ENCODE measurements at places on chromosomes 4 and X.

- no peak for DNase-seq
Observed at GRCh38 chrX:111257733-111258132, 12.6 kb downstream of the CAPN6 start.

DNA sequence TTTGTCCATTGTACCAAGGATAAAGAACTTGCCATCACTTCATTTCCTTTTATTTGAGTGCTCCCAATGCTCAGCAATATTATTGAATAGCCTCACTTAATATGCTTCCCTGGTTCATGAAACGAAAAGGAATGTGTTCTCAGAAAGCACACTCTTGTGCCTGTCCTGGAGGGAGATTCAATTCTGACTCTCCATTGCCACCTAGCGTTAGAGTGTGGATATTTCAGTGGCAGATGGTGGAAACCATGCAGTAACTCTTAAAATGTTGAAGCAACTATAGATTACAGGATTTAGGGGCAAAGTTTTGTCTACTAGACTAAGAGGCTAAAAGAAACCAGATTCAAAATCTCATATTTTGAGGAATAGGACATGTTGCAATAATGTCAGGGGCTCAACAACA is 36.0 kb downstream of the GAB3 start:
- peak; percentile 72 for DNase-seq

GRCh38 chr4:9835430-9835829 is 54.0 kb downstream of the DRD5 start:
- no peak for DNase-seq

GRCh38 chrX:24242649-24243175 is 71.2 kb downstream of the SUPT20HL2 start:
- peak; percentile 57 for DNase-seq

DNA sequence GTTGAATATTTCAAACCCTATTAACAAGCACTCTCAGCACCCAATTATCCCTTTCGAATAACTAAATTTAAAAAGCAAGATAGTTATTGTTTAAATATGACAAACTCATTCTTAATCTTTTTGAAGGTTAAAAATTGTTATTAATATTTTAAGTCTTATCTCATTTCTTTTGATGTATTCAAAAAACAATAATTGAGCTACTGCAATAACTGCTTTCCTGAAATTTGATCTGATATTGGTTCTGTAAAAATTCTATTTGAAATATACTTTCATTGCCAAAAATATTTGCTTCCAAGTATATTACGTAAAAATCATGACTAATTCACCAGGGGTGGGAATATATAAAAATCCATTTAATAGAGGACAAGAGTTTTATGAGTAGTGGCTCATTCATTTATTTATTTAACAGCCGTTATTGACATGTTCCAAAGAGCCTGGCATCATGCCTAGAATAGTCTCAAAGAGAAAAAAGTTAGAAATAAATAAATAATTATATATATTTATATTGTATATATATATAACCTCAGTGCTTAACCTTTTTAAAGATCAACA is 34.4 kb downstream of the GLRA3 start:
- DNase-seq: no peak

DNA sequence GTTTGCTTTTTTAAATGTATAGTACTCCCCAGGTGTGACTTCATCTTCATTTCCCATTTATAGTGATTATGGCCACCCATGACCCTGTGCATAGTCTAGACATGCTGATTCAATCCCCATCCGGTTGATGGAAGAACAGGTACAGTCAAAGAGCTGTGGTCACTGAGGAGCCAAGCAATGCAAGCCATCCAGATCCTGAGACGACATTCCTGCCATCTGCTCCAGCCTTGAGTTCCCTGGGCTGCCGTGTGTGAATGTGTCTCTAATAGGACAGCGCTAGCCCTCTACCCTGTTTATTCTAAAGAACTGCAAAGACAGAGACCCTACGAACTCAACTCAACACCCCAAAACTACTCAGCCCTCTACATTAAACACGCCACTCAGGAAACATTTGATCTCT is 1.7 kb downstream of the KCNIP4 start:
- DNase-seq: no peak

- no peak for DNase-seq
Observed at GRCh38 chr4:162170509-162170908, 6.7 kb upstream of the FSTL5 start.

DNA sequence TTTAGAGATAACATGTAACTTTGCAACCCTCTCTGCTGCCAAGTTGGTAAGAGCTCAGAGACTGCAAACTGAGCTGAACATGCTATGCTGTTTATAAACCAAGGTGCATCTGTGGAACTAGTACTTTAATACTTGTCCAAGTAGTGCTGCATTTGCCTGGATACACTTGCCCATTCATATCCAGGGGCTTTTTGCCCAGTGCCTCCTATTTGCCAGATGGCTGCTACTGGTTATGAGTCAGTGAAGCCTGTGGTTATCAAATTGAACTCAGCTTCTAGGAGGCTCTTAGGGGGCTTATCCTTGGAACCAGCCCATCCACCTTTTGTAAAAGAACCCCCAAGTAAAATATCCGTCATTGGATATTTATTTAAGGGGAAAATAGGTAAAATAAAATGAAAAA is 79.6 kb downstream of the AFF2 start:
- DNase-seq: no peak

DNA sequence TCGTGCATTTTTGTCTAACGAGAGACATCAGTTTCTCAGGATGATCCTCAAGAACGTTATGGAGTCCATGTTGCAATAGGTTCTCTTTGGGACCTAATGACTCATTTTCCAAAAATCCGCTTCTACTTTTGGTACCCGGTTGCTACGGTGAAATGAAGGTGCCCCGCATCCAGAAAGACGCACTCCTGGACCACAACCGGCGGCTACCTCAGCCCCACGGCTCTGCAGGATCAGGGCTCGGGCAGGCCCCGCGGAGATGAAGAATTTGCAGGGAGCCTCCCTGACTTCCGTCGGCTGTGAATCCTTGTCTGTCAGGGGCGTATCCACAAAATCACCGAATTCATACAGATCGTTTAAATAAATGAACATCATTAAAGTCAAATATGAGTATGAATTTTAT is 15.6 kb downstream of the GTPBP6 start:
- no peak for DNase-seq

DNA sequence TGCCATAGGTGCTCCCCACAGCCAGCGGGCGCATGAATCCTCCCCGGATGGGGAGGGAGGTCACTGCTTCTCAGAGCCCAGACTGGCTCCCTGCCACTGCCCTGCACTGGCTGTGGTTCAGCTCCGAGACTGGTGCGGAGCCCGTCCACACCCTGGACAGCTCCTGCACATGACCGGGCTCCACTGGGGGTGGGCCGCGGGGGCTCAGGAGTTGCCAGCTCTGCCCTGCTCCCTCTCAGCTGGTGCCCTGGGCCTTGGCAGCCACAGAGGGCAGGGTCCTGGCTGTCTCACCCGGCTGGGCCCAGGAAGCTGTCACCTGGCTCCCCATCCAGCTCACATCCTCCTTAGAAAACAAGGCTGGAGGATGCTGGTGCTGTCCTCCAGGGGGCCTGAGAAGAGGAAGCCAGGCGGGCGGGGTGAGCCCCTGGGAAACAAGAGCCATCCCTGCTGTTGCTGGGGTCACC is 64.9 kb upstream of the ADRA2C start:
- no peak for DNase-seq

DNA sequence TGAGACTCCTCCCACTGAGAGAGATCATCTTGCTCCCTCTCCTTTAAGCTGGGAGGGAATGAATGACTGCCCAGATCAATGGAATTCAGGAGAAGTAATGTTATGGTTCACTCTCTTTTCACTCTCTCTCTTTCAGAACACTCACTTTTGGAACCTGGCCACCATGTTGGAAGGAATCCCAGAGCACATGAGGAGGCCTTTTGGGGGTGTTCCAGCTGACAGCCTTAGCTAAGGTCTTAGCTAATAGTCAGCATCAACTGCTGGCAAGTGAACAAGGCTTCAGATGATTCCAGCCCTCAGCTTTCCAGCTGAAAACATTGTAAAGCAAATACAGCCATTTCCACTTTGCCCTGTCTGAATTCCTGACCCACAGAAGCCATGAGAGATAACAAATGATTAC is 124.0 kb upstream of the CLNK start:
- DNase-seq: no peak

GRCh38 chrX:107146670-107147069 is 28.0 kb upstream of the RBM41 start:
- no peak for DNase-seq

GRCh38 chrX:138745196-138745595 is 33.7 kb upstream of the FGF13 start:
- peak; percentile 52 for DNase-seq

DNA sequence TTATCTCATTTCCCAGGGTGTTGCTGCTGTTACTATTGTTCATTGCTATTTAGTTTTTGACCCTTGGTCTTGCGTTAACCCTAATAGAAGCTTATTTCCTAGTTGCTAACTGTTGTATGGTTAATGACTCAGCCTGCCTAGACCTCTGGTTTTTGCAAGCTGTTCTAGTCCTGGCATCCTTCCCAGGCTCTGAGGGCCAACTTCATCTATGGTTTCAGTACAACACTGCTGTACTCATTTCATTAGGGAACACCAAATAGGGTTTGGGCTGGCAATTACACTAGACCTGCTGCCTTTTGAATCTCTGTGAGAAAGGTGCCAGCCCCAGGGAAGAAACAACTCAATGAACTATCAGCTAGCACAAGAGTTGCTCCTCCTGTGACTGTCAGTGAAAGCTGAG is 59.6 kb downstream of the DCX start:
- no peak for DNase-seq

- DNase-seq: no peak
Observed at GRCh38 chr4:154490583-154491340, 837 bp downstream of the DCHS2 start.

DNA sequence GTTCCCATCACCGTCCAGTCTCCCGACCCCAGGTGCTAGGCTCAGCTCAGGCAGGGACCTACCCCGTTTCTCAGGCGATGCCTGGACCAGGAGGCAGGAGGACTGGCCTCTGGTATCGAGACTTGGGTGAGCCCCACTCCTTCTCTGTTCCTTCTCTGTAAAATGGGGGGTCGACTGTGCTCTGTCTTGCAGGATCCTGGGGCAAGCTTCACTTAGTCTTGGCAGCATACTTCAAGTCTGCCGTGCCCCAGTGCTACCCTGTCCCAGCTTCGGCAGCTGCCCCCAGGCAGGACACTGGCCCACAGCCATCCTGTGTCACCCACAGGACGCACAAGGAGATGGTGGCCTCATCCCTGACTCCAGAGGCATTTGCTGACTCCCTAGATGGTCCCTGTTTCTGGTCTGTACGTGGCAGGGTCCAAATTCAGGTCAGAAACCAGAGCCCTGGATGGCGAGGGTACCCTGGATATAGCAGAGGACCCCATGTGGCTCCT is 7.0 kb upstream of the HAUS7 start:
- no peak for DNase-seq

DNA sequence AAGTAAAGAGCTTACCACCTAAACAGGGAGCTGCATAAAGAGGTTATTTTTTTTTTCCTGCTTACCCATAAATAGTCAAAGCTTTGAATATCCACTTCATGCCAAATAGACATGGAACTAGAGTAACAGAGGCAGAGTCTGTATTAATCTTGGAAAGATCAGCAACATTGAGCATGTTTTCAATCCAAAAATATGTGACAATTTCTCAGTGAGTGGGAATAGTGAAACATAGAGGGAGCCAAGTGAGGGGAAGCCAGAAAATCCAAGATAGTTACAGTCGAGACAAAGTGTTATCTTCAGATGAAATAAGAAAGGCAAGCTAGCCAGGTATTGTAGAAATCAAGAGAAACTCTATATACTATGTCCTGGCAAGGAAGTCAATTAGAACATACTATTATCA is 122.3 kb upstream of the TACR3 start:
- no peak for DNase-seq

GRCh38 chr4:171639540-171639939 is 173.7 kb upstream of the GALNTL6 start:
- DNase-seq: no peak

DNA sequence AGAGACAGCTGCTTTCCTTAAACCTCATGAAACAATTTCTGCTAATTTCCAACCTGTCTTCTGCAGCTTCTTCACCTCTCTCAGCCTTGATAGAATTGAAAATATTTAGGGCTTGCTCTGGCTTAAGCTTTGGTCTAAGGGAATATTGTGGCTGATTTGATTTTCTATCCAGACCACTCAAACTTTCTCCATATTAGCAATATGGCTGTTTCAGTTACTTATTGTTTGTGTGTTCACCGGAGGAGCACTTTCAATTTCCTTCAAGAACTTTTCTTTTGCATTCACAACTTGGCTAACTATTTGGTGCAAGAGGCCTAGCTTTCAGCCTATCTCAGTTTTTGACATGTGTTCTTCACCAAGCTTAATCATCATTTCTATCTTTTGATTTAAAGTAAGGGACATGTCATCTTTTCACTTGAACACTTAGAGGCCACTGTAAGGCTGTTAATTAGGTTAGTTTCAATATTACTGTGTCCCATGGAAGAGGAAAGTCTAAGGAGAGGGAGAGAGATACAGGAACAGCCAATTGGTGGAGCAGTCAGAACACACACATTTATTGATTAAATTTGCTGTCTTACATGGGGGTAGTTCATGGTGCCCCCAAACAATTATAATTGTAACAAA is 213.2 kb downstream of the RASL11B start:
- DNase-seq: no peak

GRCh38 chr4:6472008-6472386 is 417 bp downstream of the PPP2R2C start:
- no peak for DNase-seq

DNA sequence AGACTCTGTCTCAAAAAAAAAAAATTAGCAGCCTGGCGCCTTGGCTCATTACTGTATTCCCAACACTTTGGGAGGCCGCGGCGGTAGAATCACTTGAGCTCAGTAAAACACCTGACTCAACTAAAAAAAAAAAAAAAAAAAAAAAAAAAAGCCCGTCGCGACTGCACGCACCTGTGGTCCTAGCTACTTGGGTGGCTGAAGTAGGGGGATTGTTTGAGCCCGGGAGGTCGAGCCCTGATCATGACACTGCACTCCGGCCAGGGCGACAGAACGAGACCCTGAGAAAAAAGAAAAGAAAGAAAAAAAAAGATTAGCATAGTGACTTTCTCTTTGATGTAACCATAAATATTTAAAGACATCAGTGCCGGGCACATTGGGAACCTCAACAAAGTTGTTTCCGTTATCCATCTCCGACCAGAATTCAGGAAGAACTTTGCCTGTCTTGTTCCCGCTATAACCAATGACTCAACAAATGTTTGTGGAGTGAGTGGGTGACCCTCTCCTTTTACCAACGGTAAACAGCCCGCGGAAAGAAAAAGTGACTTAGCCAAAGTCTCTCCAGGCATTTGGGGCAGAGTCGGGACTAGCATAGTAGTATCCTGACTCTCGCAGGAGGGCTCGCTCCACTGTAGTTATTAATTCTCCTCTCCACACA is 553 bp upstream of the MED28 start:
- no peak for DNase-seq

DNA sequence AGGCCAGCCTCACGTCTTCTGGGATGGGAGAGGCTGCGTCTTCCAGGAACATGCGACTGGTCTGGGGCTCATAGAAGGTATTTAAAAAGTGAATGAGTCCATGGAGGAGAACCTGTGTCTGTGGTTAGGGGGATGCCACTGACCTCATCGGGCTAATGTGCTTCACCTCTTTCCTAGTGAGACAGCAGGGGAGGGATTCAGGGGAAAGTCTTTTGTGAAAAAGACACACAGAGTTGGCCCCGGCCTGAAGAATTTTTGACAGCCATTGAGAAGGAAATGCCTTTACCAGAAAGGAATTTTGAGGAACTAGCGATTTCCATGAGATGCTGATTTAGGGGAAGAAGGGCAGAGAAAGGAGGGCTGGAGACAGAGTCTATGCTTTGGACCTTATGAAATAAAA is 11.0 kb upstream of the C4orf50 start:
- DNase-seq: no peak

- DNase-seq: peak; percentile 56
Observed at GRCh38 chrX:8743126-8743732, 11.3 kb upstream of the ANOS1 start.

- DNase-seq: no peak
Observed at GRCh38 chr4:7506119-7506518, 71.4 kb upstream of the PSAPL1 start.

Measured in NAMALWA (cell line).